ENCODE measurements at places on chromosomes 1 and 21.
A peak's percentile ranks its signal among the peaks of the same experiment; 100 is the strongest.

DNA sequence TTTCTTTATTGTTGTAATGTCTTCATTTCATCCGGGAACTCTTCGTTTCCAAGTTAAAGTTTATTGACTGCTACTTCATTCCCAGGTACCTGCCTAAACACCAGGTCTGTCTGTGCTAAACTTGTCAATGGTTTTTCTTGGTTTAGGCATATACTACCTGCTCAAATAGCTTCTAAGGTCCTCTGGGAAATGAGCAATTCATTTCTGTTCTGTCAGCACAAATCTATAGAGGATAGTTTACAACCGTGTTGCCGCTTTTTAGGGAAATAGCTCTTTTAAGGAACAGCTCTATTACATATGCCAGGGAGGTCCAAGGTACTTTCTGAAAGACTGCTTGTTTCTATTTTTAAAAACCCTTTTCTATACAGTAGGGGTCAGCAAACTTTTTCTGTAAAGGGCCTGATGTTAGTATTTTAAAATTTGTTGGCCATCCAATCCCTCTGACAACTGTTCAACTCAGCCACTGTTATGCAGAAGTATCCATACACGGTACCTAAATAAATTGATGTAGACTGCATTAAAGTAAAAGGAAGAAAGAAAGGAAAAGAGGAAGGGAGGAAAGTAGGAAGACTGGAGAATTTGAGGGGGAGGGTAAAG is 222.7 kb upstream of the PTBP2 start:
- DNase-seq = no peak

DNA sequence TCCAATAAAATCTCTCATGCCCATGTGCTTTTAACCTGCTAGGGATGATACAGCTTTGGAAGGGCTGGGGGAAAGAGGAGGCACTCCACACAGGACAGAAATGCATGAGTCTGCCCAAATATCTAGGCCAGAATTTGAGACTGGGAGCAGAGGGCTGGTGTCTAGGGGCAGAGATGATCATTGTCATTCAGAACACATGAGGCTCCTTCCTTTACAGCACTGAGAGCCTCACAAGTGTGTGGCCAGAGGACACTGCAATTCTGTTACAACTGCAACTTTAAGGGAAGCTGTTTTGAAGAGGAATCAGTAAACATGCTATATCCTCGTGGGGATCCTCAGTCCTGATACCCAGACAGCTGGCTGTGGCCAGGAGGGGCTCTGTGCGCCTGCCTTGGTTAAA is 541.3 kb downstream of the OMA1 start:
- no peak for DNase-seq

GRCh38 chr1:52686830-52687229 is 11.3 kb downstream of the COA7 start:
- DNase-seq = no peak

GRCh38 chr1:228463559-228464455 is 23.4 kb upstream of the RNF187 start:
- peak; percentile 29 for DNase-seq

DNA sequence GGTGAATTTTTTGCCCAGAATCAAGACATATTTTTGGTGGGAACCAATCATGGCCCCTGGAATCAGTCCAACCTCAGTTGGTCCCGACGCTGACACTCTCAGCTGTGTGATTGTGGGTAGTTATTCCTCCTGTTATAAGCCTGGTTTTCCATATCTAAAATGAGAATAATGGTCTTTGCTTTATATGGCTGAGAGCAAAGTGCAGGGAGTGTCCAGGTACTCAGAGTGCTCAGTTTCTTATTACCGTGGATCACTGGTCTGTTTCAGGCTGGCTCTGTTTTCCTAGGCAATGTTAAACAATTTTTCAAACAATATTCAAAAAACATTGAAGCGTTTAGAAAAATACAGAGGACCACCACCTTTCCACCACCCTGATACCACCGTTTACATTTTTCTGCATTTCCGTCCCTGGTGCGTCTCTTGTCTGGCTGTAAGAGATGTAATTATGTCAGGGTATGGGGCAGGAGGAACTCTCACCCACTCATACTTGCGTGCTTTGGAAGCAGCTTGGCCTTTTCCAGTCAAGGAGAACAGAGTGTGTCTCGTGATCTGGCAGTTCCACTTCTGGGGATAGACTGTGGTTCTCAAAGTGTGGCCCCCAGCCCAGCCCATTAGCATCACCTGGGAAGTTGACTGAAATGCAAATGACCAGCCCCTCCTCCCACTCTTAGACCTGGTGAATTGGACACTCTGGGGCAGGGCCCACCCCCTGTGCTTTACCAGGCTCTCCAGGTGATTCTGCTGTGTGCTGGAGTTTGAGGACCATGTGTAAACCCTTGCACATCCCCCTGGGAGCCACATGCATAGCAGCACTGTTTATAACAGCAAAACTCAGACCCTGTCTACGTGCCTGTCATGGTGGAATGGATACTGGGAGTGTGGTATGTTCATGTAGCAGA is 6.8 kb downstream of the MX1 start:
- DNase-seq = no peak

GRCh38 chr1:79005945-79006344 is 585 bp downstream of the ADGRL4 start:
- peak; percentile 57 for DNase-seq

DNA sequence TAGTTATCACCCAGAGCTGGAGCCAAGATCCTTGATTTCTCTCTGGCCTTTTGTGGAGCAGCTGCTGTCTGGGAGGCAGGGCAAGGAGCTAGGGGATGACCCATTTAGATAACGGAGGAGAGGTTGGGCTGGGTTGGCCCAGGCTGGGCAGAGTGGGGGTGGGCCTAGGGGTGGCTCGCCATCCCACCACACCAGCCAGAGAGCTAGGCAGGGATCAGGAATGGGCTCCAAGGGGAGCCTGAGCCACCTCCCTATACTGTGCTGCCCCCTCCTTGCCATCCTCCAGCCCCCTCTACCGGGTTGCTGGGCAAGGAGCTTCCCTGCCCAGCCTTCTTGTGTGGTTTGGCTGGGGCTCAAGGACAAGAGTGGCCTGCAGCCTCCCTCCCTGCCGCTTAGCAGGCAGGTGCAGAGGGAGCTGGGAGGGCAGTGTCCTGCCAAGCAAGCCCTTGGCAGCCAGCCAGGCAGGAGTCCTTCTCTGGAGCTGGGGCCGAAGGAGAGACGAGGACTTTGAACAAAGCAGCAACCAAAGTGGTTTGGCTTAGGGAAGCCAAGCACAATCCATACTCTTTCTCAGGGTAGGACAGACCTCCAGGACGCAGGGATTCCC is 4.1 kb downstream of the NUAK2 start:
- DNase-seq = peak; percentile 54

DNA sequence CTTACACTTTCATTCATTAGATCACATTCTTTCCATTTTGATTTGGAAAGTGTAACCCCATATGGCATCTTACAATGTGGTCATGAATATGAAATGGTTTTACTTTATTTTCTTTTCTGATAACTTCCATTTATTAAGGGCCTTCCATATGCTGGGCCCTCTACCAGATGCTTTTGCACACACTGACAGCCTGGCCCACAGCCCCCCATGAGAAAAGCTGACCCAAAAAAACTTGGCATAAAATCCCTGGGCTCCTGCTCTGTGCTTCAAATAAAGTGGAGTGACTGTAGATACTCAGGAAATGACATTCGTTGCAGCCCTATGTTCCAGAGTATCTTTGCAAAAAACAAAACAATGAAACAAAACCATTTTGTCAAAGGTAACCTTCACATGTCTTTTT is 48.8 kb downstream of the PRDX6 start:
- DNase-seq = no peak

DNA sequence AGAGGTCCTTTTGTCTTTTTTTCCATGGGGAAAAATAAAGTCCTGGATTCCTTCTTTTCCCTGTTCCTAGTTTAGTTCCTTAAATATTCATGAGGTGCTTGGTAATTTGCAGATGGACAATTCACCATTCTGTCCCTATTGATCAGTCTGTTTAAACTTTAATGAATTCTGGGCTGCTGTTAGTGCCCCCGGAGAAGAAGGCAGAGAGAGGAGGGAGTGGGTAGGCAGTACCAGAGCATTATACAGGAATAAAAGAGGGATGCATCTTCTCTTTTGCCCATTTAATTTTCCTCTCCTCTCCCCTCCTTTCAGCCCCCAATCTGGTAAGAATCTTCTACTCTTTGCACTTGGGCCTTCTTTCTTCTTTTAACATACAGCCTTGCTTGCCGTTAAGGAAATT is 25.9 kb downstream of the FGGY start:
- DNase-seq = no peak

DNA sequence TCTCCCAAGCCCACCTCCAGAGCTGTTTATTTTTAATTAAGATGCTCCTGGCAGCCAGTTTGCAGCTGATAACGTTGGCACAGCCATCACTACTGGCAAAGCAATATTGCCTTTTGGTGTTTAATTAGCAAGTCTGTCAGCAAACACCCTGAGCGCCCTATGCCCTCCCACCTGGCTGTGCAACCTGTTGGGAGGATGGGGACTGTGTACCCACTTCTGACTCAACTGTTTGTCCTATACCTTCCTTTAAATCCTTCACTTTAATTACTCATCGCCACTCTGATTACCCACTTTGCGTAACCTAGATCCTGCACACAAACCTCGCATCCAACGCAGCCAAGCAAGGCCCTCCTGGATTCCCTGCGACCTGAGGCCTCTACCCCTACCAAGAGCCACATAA is 67.1 kb downstream of the BCAR3 start:
- DNase-seq = no peak

DNA sequence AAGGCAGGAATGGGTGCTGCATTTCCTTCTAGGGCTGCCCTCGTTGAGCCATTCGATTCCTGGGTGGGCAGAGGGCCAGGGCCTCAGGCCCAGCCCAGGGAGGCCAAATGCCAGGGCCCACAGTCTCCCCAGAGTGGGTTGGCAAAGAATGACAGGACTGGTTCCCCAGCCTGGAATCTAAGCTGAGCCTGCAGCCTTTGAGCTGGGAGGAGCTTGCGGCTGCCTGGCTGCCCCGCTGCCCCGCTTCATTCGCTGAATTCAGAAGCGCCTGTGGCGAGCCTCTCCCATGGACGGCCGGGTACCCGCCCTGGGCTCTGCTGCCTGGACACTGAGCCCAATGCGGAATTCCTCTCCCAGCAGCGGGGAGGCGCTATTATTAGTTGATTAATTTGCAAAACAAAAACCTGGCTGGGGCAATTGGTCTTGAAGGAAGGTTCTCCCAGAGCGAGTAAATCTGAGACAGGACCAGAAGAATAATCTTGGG is 32.3 kb upstream of the TARDBP start:
- peak; percentile 62 for DNase-seq

DNA sequence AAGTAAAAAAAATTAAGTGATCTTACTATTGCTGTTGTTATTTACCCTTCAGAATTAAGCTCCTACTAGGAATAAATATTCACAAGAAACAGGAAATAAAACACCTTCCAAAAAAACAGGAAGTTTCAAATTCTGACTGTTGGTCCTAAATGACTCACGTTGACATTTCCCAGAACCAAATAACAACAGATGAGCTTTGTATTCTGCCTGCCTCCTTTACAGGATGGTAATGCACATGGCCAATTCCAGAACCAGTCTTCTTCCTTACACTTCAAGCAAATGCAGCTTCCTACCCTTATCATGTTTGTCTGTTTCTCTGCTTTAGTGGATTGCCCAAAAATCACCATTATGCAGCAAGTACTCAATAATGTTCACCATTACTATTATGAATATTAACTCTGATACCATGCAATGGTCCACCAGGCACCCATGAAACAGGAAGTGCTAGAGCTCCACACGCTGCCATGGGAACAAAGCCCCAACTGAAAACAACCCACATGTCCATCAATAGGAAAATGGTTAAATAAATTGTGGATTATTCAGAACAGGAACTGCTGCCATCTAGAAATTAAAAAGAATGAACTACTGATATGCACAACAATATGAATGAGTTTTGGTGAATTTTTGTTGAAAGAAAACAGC is 8.9 kb downstream of the CASP9 start:
- DNase-seq = peak; percentile 19

DNA sequence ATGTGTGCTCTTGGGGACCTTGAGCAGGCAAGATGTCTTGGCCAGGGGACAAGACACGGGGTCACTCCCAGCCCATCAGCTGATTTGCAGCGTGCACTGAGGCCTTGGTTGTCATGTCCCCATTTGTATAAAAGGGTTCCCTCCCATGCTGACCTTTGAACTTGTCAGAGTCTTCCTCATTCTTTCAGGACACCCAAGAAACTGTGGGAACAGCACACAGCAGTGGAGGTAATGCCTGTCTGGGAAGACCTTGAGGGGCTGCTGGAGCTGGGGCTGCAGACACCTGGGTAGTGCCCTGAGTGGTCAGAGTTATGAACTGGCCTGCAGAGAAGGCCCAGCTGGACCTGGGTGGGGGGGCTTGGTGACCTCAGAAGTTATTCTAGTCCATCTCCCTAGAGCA is 46.4 kb downstream of the FAAH start:
- DNase-seq = no peak

GRCh38 chr1:161017756-161018630 is 3.0 kb downstream of the F11R start:
- DNase-seq = no peak

DNA sequence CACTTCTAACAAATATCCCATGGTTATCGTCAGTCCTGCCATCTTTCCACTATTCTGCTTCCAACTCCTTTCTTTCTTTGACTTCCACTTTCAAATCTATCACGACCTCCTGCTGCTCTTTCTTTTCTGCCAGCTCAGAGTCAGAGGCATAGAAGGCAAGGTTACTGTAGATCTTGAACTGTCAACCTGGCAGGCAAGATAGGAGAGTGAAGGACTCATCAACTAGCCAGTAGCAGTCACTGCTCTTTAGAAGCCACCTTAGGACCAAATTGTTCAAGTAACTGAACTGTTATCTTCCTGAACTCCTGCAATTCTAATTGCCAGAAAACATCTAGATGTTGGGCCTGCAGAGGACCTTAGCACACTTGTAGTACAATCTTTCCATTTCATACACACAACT is 13.1 kb upstream of the FCER1A start:
- no peak for DNase-seq

DNA sequence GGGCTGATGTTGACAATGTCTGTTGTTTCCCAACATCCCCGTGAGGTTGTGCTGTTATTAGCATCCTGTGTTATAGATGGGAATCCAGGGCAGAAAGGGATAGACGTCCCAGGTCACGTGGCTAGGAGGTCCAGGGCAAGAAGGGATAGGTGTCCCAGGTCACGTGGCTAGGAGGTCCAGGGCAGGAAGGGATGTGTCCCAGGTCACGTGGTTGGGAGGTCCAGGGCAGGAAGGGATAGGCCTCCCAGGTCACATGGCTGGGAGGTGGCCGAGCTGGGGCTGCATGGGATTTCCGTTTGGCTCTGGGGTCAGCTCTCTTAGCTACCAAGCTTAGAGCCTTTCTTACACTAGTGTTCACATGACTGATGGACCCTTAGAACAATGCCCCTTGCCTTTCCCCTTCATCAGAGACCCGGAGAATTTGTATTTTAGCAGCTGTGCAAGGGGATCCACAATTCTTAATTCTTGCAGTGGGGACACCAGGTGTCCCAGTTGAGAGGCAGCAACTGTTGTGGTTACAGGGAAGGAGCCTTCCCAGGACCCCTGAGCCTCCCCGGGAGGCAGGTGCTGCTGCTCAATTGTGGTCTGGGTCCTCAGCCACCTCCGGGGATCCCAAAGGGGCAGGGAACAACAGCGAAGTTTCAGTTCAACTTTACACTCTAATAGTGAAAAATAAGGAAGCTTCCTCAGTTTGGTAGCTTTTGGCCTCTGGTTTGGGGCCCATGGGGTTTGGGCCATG is 69.2 kb downstream of the UMODL1 start:
- no peak for DNase-seq

- no peak for DNase-seq
Measured at GRCh38 chr1:2253036-2253796, 25.1 kb downstream of the SKI start.

All from fibroblast of pulmonary artery (primary cell).